ENCODE measurements at places on chromosomes 12 and 14.

- no peak for DNase-seq
These were observed 160.8 kb upstream of the SFSWAP start for GRCh38 chr12:131550121-131550520.

- DNase-seq: no peak
These were observed 45.5 kb upstream of the RERGL start for GRCh38 chr12:18135509-18135908.

GRCh38 chr14:24789378-24789884, 155.4 kb upstream of the GZMB start:
- no peak for DNase-seq

- no peak for DNase-seq
These were observed 25.4 kb upstream of the PELI2 start for GRCh38 chr14:56092763-56093162.

GRCh38 chr12:131454418-131455217, 256.3 kb upstream of the SFSWAP start:
- DNase-seq: peak; percentile 74

- no peak for DNase-seq
These were observed 44.5 kb downstream of the TMPRSS12 start for GRCh38 chr12:50887191-50887590.

DNA sequence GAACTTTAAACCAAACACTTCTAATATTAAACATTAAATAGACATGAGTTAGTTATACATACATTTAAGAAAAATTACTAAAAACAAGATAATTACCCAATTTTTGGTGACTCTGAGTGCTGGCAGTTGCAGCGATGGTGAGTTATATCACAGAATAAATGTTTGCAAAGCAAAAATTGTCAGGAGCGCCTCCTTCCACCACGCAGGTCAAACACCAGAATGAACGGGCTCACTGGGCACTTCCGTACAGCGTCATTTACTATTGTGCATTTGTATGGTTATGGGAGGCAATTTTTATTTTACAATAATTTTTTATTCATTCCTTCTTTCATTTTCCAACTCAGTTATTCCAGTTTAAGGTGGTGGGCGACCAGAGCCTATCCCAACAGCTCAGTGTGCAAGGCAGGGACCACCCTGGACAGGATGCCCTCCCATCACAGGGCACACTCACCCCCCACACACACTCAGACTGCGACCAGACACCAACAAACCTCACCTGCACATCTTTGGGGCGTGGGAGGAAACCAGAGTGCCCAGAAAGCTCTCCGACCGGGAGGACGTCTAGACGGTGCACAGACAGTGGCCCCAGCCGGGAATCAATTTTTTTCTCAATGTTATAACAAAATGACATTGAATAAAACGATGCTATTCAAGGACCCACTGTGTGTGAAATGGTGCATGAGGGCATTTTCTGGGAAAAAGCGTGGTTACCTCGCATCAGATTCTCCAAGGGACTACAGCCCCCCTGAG, 67.2 kb downstream of the TESC start:
- DNase-seq: no peak
